Forelimb muscle (tissue), 1 donor: ENCODE measurements at places on chromosomes 3 and 15. TPM values are rescaled to one million over a fixed set of nuclear protein-coding genes. Genes with fewer than 3 reads are reported as not detected.

DNA sequence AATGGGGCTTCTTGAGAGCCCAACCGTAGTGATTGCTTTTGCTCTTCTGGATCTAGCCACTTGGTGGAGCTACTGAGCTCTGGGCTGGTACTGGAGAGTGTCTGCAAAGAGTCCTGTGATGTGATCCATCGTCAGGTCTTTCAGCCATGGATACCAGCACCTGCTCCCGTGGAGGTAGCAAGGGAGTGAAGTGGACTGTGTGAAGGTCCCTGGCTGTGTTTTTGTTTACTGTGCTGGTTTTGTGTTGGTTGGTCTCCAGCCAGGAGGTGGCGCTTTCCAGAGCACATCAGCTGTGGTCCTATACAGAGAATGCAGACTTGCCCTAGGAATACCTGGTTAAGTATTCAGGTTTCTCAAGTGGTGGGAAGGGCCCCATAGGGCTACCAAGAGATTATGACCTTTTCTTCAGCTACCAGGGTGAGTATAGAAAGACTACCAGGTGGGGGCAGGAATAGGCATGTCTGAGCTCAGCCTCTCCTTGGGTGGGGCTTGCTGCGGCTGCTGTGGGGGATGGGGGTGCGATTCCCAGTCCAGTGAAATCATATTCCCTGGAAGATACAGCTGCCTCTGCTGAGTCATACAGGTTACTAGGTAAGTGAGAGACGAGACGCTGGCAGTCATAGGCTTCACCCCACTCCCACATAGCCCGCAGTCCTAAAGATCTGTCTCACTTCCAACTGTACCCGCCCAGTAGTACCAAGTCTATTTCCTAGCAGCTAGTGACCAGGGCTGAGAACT lies 733.7 kb downstream of the ZNF385D start:
- DNase-seq, result no peak

DNA sequence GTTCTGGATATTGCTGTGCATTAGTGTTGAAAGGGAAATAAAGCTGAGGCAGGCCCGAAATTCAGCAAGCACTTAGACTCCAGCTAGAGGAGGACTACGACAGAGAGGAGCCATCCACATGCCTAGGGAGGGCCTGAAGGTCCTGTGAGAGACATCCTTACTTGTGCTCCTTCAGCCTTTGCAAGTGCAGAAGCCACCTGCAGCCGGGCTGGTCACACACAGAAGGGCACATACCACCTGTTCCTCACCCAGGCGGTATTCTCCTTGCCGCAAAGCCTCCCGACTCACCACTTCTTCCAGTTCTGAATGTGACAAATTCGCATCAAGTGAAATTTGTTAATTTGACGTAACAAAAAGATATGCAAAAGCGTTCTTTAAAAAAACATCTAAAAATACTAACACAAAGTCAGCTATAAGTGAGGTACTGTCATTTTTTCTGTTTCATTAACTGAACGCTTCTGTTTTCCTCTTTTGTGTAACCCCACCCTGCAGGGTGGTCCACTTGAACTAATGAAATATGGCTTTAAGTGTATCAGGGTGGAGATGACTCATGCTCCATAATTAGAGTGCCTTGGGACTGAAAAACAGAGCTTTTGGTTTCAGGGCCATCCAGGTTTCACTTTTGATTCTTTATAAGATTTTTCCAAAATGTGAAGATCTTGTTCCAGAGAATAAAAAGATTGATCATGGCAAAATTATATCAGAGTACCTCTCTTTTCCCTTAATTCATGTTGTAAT lies 467.9 kb upstream of the ATP11B start:
- no peak for DNase-seq

GRCh38 chr3:118973050-118973449 lies 61.6 kb downstream of the IGSF11 start:
- no peak for DNase-seq

Gene CHST2
- polyA plus RNA-seq, result 4.0 TPM

Gene GOLGA6B
- polyA plus RNA-seq, result 0.75 TPM

Gene SLC28A1
- polyA plus RNA-seq, result 0.39 TPM
